ENCODE measurements at places on chromosomes 2 and 18.

GRCh38 chr18:25278394-25278793, 73.6 kb downstream of the ZNF521 start:
- no peak for DNase-seq

DNA sequence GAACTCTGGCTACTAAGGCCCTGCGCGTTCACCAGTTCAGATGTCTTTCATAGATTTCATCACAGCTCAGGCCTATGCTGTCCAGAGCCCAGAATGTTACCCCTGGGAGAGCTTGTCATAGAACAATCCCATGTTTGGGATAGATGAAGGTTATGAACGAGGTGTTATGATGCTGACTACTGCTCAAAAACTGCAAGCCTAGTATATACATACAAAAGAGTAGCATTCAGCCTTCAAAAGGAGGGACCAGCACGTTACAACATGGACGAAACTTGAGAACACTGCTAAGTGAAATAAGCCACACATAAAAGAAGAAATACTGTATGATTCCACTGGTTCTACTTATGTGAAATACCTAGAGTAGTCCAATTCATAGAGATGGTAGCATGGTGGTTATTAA, 401.9 kb downstream of the NBAS start:
- DNase-seq = no peak

DNA sequence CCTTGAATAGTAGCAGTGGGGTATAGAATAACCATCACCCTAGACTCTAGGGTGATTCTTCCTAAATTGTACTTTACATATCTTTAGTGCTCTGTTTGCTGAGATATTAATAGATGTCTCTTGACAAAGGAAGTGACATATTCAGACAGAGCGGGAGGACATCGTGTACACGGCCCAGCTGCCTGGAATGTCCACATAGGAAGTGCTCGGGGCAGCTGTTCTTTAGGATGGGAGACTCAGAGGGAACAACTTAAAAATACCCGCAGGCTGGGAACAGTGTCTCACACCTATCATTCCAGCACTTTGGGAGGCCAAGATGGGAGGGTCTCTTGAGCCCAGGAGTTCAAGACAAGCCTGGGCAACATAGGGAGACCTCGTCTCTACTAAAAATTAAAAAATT, 206.1 kb downstream of the FAM210A start:
- no peak for DNase-seq

DNA sequence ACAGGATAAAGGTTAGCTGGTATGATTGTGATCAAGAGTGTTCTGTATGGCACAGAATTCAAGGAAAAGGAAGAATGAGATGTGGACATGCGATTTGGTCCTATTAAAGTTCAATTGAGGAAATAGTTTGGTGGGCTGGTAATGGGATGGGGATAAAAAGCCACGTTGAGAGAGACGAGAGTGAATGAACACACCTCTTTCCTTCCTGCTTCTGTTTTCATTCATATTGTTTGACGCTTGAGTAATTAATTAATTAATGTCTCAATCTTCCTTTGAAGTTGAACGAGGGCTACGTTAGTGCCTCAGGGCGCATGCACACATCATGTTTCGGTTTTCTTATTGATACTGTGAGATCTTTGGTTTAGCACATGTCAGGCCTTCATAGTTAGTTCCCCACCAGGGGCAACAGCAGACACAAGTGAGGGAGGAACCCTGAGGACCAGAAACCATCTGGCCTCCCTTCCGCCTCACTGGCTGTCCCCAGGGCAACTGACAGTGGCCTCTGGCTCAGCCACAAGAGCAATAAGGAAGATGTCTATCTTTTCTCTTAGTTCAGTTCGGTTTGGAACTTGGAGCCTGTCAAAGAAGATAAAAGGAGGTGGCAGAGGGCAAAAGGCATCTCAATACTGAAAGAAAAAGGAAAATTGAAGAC, 116.0 kb downstream of the LIPG start:
- DNase-seq = no peak

- no peak for DNase-seq
Observed at GRCh38 chr2:60475123-60475830, 78.2 kb downstream of the BCL11A start.
